Activated naive CD4-positive, alpha-beta T cell treated with anti-CD3 and anti-CD28 coated beads for 36 hours (primary cell): ENCODE measurements at places on chromosomes 16 and 17. TPM values are rescaled to one million over a fixed set of nuclear protein-coding genes. Genes with fewer than 3 reads are reported as not detected.
A peak's percentile ranks its signal among the peaks of the same experiment; 100 is the strongest.

DNA sequence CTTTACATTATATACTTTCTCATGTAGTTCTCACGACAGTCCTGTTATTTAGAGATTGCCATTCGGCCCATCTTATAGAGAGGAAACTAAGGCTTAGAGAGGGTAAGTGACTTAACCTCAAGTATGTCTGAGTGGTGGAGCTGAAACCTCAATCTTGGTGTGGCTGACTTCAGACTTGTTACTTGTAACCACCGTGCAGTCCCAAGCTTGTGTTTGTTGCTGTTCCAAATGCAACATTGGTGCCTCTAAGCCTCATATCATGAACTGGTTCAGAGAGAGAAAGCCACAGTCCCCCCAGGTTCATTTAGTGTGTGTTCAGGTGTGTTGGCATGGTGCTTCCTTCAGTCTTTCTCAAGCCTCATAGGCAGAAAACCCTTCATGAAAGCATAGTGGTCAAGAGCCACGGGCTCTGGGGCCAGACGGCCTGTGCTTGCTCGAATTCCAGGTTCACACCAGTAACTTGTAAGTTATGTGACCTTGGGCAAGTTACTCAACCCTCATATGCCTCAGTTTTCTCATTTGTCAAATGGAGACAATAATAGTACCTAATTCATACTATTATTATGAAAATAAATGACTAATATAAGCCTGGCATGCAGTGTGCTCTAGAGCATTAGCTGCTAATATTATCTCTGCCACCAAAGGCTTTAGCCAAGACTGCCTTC is 39.9 kb downstream of the CDH1 start:
- DNase-seq, result peak; percentile 18

DNA sequence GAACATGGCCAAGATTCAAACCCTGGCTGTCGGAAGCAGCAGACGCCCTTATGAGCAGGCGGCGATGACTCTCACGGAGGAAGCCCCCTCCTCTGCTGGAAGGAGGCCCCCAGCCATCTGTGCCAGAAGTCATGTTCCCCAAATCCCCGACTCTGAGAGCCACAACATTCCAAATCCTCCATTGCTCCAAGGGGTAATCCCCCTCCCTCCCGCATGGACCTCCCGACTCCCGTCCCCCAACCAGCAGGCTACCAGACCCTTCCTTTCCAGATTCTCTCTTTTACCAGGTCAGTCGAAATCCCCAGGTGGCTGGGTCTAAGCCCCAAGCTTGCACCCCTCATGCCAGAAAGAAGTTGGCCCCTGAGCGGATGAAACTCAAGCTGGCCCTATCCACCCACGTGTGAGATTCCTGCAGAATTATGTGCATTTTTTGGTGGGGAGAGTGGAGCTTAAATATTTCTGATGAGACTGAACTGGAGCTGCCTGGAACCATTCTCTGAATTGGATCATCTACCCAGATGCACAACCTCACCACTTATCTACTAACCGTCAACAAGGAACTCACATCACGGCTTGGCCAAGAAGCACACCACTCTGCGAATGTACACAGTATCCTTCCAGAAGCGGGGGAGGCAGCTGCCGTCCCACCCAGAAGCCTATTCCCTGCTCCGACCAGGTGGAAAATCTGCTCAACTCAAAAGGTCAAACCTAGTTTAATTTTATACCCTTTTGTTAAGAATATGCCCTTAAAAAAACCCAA is 283.5 kb downstream of the C16orf95 start:
- no peak for DNase-seq

MAP2K6 gene
- 2.4 TPM for total RNA-seq

- no peak for DNase-seq
Measured at GRCh38 chr16:66251476-66252160, 114.9 kb upstream of the CDH5 start.

DNA sequence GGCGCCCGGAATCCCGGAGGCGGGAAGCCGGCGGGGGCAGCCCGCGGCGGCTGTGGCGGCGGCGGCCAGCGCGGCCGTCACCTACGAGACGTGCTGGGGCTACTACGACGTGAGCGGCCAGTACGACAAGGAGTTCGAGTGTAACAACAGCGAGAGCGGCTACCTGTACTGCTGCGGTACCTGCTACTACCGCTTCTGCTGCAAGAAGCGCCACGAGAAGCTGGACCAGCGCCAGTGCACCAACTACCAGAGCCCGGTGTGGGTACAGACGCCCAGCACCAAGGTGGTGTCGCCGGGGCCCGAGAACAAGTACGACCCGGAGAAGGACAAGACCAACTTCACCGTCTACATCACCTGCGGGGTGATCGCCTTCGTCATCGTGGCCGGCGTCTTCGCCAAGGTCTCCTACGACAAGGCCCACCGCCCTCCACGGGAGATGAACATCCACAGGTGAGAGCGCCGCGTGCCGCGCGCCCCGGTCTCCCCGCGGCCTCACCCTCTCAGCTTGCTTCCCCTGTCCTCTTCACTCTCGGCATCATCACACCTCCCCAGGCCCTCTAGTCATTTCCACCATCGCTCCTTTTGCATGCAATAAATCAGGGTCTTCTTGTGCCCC is 706 bp downstream of the SHISA6 start:
- no peak for DNase-seq

DNA sequence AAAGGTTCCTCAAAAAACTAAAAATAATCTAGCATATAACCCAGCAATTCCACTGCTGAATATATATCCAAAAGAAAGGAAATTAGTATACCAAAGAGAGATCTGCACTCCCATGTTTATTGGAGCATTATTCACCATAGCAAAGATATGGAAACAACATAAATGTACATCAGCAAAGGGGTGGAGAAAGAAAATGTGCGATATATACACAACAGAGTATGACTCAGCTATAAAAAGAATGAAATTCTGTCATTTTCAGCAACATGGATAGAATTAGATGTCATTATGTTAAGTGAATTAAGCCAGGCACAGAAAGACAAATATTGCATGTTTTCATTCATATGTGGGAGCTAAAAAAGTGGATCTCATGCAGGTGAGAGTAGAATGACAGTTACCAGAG is 279.6 kb upstream of the AXIN2 start:
- no peak for DNase-seq

GRCh38 chr17:45129940-45130680 is 2.2 kb downstream of the PLCD3 start:
- no peak for DNase-seq

- DNase-seq, result no peak
Measured at GRCh38 chr16:14338236-14338635, 267.1 kb downstream of the MRTFB start.

DNA sequence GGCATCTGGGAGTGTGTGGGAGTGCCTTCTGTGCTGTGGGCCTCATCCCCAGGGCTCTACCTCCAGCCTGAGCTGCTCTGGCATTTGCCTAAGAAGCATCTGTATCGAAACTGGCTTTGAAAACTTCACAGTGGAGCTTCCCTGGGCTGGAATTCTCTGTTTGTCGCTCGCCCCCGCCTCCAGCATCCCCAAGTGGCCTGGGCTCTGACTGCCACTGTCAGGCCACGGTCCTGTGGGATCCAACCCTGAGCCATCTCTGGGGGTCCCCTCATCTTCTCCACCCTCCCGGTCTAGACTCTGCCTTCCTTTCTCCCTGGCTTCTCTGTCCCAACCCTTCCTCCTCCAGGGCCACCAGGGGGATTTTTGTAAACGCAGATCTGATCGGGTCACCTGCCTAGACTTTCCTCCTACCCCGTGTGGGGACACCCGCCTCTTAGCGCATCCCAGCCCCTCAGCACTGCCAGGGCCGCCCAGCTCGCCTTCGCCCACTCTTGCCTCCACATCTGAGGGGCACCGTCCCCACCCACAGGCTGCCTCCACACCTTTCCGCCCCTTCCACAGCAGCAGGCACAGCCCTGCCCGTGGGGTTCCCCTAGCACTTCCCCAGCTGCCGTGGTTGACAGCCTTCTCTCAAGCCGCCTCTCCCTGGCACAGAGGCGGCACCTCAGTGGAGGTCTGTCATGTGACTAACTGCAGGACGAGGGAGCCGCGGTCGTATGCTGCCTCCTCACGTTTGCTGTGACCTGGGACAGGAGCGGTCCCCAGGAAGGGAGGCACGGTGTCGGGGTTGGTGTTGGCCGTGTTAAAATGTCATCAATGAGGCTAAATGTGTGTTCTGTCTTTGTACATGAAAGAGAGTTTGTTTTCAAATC is 12.0 kb downstream of the TBC1D24 start:
- peak; percentile 94 for DNase-seq

DNA sequence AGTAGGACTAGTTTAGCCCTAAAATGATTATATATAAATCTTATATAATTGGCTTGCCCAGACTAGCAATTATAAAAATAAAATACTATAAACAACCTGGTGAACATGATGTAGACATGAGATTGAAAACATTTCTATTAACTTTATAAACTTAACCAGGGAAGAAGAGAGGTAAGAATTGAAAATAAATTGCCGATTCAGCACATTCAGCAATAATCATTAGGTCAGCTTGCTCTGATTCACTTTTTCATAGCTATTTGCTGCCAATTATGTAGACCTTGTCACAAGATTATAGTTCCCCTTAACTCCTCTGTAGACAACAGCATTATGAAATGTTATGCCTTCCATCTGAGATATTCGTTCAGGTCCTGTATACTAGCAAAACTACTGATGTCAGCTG is 199.3 kb upstream of the CA10 start:
- DNase-seq, result no peak
